ENCODE measurements at places on chromosomes 6 and 20. TPM values are rescaled to one million over a fixed set of nuclear protein-coding genes. Genes with fewer than 3 reads are reported as not detected.

- DNase-seq = no peak
Measured at GRCh38 chr6:36116066-36116864, 14.0 kb upstream of the MAPK13 start.

DNA sequence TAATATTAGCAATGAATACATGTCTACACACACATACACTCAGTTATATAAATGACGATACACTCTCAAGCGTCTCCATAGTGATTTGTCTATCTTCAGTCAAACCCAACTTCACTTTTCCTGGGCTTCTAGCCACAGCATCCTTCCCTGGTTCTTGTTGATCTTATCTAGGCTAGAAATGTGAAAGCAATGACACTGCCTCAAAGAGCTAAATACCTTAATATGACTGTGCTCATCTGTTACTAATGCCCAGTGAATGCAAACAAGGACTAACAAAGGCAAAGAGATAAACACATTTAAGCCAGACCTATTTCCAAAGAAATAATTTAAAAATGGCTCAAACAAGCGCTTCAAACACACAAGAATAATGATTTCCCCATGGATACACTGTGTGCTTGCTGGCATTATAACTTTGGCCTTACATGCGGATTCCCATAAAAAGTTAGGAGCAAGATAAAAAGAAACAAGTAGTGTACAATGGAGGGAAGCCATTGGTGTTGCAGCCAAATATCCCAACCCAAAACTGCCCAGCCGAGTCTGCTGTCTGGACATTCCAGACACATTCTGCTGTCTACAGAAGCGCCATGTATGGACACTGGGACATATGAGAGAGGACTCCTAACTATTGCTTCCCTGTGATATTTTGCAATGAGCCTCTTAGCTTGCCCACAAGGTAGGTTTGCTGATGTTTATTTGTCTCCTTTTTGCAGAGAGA, 19.5 kb upstream of the DAAM2 start:
- no peak for DNase-seq

GRCh38 chr20:38893565-38894090, 32.6 kb upstream of the FAM83D start:
- peak; percentile 62 for DNase-seq

DNA sequence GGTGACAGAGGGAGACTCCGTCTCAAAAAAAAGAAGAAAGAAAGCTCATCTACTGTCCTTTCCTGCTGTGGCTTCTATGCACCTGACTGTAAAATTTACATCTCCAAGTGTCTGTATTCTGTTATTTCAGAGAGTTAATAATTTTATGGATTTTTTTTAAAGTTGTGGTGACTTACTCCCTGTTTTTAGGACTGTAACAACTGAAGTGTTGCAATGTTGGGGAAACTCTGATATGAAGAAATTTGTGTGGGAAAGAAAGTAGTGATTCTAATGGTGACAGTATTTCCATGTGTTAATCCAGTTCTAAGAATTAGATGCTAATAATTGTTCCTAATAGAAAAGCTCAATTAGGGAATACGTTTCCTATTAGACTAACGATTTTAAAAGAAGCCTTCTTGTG, 27.4 kb downstream of the STX11 start:
- no peak for DNase-seq

- DNase-seq = no peak
Measured at GRCh38 chr20:40636486-40636885, 52.5 kb downstream of the MAFB start.

DNA sequence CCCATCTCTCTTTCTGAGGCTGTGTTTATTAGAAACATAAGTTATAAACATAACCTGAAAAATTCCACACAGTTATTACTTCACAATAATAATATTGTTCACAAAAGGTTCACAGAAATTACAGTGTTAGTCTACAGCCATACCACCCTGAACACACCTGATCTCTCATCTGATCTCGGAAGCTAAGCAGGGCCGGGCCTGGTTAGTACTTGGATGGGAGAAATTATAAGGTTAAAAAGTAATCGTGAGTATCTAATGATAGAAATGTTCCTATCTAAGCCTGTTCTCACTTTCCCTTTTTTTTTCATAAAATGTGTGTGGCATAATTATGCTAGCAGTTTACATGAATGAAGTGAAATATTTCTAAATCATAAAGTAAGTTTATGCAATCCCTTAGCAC, 647.8 kb downstream of the TBC1D32 start:
- no peak for DNase-seq

- DNase-seq = no peak
Measured at GRCh38 chr20:33914919-33915318, 78.8 kb upstream of the RALY start.

GRCh38 chr20:57470666-57471495, 54.1 kb downstream of the CTCFL start:
- no peak for DNase-seq

Gene FYN
- 72.8 TPM for total RNA-seq

Gene FNDC11
- total RNA-seq = 0.05 TPM

Data from SK-MEL-5 (cell line).